Activated T-helper 2 cell treated with anti-CD3 and anti-CD28 coated beads, Interferon-gamma antibody, Interleukin-2, Interleukin-4, amounts not matched to agents 10 μg/mL and 5 μg/mL and 100 μg/mL, durations not matched to agents 14 hours and 24 hours and 36 hours (primary cell): ENCODE measurements at places on chromosomes 2 and 18.

GRCh38 chr2:33380001-33380609 is 96.3 kb upstream of the RASGRP3 start:
- DNase-seq, result no peak

- DNase-seq, result no peak
Measured at GRCh38 chr2:96258166-96259022, 7.4 kb downstream of the TMEM127 start.

DNA sequence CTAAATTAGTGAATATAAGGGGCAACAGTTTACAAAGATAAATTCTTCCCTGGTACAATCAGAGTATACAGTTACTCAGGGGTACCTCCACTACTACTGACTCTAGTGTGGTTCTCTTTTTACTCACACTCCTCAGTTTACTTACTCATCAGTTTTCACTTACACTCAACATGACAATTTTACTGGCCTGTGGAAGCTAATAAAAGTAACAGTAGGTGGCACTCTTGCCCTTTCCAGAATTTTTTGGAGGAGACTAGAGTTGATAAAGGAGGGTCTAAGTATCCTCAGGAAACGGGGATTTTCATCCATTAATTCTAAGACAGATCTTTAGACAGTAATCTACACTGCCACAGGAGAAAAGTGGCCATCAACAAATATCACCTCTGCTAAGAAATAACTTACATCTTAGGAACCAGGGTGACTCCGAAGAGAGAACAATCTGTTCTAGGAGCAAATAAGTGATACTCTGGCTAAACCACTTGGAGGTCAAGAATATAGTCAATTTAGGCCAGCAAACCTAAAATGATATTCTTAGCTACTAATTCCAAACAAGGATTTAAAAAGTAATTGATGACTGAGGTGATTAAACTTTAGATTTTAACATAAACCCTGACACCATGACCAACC is 61.3 kb downstream of the ATL2 start:
- no peak for DNase-seq

DNA sequence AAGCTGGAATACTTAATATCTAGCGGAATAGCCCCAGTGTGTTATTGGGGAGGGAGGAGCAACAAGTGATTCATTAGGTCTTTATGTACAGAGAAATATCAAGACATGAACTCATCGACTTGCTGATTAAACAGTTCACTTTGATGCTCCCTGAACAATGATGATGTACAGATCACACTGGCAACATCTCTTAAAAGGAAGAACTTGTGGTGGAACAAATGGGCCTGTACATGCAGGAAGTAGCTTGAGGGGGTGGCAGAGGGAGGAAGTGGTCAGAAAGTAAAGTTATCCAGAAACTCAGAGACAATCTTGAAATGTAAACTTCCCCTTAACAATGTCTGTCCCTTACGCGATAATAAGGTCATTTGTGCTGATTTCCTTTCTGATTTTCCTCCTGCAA is 90.5 kb downstream of the NXPH2 start:
- DNase-seq, result no peak

- DNase-seq, result no peak
Measured at GRCh38 chr2:23713351-23713750, 213.6 kb downstream of the ATAD2B start.

- DNase-seq, result no peak
Measured at GRCh38 chr2:111072220-111072871, 48.4 kb upstream of the BCL2L11 start.

DNA sequence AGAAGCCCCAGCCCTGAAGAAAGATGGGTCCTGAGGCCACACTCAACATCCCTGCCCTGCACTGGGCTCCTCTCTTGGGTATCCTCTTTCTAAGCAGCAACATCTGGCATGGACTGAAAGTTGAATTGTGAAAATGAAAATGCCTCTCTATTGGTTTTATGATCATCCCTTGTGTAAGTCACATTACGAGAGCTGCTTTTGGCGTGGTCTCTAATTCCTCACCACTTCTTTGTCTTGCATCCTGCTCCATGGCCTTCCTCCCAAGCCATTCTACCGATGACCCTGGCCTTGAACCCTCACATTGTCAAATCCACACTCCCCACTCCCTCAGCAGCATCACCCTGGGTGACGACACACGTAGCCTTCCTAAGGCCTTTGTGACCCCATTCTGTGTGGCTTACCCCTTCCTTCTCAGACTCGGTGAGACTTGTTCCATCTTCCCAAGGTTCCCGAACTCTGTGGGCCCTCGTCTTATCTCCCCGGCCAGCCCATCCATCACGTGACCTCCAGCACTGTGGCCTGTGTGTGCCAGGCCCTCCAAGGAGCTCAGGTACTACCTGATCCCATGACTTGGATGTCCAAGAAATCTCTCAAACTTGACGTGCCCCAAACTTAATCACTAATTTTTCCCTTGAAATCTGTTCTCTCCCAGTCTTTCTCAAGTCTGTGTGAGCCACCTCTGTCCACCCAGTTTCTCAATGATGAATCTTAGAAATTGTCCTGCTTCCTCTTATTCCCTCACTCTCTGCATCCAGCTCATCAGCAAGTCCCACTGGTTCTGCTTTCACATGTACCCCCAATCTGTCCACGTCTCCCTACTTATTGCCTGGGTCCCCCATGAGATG is 194.7 kb upstream of the HS6ST1 start:
- no peak for DNase-seq

DNA sequence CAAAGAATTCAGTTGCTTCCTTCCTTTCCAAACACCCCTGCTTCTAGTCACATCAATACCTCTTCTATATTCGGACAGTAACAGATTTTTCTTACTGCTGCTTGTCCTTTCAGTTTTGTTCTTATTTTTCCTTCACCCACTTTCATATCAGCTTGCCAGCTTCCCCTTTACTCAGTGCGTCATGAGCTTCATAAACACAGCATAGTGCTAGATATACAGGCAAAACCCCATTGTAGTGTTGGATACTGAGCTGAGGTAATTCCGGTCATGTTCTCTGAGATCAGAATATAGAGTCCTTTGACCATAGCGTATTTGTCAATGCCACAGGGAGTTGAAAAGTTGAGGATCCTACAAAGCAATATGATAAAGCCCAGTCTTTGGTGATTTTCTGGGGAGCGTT is 2.4 kb downstream of the FARP2 start:
- DNase-seq, result no peak

GRCh38 chr2:96913398-96914202 is 43.7 kb upstream of the SEMA4C start:
- DNase-seq, result peak; percentile 66

- DNase-seq, result no peak
Measured at GRCh38 chr2:215027779-215028178, 110.6 kb downstream of the ABCA12 start.

DNA sequence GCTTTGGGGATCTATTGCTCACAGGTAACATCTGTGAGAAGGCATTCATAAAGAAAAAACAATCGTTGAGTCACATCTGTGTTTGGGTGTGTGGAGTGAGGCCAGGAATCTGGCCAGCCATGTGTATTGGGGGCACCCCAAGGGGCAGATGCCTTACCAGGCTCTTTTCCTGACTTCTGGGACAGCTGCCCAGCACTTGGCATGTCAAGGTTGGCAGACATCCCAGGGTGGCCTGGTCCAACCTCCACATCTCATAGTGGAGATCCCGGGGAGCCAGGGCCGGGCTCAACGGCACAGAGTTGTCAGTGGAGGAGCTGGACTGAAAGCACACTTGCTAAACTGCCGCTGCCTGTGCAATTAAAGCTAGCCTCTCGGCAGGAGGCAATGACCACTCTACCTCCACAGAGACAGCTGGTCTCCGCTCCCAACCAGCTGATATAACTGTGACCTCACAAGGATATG is 75.3 kb upstream of the MGAT4A start:
- DNase-seq, result no peak

- no peak for DNase-seq
Measured at GRCh38 chr2:161128885-161129284, 31.3 kb upstream of the TANK start.

- DNase-seq, result no peak
Measured at GRCh38 chr2:113157897-113158753, 15.6 kb upstream of the PSD4 start.

DNA sequence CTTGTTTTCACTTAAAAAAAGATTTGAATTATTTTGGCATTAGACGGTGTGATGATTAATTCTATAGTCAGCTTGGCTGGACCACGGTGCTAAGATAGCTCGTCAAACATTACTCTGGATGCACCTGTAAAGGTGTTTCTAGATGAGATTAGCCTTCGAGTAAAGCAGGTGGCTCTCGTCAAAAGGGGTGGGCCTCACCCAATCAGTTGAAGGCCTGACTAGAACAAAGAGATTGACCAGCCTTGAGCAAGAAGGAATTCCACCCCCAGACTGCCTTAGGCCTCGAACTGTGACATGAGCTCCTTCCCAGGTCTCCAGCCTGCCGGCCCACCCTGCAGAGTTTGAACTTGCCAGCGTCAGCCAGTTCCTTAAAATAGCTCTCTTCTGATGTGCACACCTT is 73.4 kb downstream of the TWIST2 start:
- DNase-seq, result no peak

- no peak for DNase-seq
Measured at GRCh38 chr18:34650121-34650545, 60.0 kb upstream of the DTNA start.

DNA sequence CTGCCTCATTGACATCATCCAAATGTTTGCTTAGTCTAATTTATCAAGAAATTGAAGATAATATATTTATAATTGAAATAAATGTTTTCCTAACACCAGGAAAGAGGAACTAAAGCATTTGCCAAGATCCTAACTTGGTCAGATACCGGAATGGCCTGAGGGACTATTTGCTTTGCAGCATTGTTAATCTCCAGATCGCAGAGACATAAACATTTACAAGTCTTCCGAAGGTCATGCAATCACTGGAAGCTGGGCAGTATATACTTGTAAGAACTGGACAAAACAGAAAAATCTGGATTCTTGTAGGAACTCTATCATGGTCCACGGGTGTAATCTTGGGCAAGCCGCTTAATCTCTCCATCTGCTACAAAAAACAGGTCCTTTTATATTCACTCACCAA is 42.2 kb downstream of the CYBRD1 start:
- no peak for DNase-seq

DNA sequence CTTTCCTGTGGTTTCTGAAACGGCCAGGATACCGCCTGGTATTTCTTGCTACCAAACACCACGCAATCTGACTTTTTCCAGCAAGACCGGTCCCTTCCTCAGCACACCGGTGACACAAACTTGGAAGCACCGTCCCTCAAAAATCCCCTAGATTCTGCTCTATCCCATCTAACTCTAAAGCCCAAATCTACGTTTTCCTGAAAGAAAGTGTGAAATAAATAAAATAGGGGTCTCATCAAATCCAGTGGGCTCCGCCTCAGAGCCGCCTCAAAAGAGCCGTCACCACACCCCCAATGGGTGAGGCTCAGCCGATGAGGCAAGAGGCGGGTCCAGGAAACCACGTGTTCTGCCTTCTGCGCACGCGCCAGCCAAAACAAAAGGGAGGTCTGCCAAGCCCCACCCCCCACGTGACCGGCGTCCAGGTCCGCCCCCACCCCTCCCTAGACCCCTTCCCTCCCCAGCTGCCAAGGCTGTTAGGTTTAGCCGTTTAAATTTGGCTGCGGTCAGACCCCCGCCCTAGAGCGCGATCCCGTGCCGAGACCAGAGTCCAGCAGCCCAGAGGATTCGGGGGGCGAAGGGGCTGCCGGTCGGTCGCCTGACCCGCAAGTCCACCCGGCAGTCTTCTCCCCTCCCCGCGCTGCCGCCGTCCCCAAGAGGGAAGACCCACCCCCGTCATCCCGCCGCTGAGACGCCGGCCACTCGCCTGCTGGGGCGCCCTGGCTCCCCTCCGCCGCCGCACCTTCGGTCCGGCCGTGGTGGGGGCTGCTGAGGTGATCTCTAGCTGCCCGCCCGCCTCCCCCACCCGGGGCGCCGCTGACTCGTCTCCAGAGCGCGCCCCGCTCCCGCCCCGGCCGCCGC is 534 bp downstream of the KANSL1L start:
- peak; percentile 96 for DNase-seq

- no peak for DNase-seq
Measured at GRCh38 chr18:8858888-8859511, 153.6 kb downstream of the MTCL1 start.

GRCh38 chr2:182406221-182406620 is 20.6 kb downstream of the PDE1A start:
- no peak for DNase-seq

GRCh38 chr18:50806208-50806616 is 13.6 kb downstream of the MRO start:
- no peak for DNase-seq

GRCh38 chr2:160916300-160916699 is 243.9 kb upstream of the TANK start:
- DNase-seq, result no peak

GRCh38 chr2:241842620-241843211 is 16.0 kb downstream of the PDCD1 start:
- DNase-seq, result peak; percentile 52

- no peak for DNase-seq
Measured at GRCh38 chr2:42967959-42968674, 175.7 kb upstream of the HAAO start.

- no peak for DNase-seq
Measured at GRCh38 chr2:7280790-7281189, 363.6 kb downstream of the RNF144A start.

DNA sequence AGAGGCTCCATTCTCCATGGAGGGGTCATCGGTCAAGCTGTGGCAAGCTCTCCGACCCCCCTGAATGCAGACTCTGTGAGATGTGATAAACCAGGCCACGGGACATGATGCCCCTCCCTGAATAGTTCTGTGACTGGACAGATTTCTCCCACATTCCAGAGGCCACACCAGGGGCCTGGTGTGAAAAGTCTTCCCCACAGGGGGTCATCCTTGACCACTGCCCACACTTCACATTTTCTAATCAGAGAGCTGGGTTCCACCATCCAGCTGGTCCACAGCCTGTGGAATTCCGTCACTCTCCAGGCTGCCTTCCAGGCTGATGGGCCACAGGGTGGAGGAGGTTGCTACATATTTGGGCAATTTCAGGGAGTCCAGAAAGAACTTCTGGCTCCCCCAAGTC is 51.3 kb upstream of the CYRIA start:
- no peak for DNase-seq

DNA sequence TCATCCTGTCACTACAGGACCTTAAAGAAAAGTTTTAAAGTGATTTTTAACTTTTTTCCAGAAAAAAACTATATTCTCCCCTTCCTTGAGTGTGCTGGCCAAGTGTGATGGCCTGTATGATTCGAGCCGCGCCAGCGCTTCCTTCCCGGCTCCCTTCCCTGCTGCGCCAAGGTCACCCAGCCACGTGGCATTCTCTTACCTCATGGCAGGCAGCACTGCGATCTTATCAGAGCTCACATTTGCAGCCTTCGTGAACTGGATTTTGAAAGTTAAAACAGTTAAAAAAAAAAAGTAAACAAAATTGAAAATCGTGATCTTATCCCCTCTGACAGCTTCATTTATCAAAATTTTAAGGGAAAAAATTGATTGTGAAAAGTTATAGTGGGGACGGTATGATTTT is 279.8 kb downstream of the PTGR3 start:
- DNase-seq, result no peak
